ENCODE measurements at places on chromosomes 5 and 9. TPM values are rescaled to one million over a fixed set of nuclear protein-coding genes. Genes with fewer than 3 reads are reported as not detected.

DNA sequence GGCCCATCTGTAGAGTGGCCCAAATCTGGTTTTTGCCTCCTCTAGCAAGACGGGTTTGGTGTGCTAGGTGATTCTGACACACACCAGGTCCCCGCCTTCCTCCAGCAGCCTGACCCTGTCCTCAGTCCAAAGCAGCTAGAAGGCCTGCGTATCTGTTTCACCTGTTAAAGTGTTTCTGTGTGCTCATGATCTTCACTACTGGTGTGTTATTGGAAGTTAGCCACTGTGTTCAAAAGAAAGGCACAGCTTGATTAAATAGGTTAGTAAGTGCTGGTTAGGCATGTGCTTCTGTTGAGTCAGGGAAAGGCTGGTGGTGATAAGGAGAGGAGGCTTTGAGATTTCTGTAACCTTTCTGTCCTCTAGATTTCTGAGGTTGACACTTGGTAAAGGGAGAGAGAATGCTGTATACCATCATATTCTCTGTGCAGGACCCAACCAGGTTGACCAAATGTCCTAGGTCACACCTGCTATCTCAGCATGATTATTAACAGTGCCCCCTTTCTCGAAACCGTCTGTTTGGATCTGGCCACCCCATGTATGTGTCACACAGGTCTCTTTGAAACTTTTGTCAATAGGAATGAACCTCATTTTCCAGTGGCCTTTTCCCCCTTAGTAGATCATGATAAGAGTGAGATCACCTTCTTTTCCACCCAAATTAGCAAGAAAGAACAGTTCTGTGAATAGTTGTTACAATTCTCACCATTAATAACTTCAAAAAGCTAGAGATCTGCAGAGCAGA is 58.8 kb downstream of the ARHGAP26 start:
- no peak for DNase-seq

DNA sequence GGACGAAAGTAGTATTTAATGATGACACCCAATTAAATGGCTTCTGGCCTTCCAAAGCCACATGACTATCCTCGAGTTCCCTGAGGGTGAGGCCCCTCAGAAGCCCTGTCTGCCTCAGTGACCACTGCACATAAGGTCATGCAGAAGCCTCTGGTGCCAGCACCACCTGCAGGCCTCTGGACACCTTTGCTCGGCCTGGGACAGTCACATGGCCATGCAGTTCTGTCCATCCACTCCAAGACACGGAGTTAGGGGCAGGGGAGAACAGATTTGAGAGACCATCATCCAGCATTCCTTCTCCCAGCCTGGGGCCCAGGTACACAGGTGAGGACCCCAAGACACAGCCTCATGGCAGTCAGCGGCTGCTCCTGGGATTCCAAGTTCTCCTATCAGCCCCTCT is 145.0 kb downstream of the ROR2 start:
- no peak for DNase-seq

DNA sequence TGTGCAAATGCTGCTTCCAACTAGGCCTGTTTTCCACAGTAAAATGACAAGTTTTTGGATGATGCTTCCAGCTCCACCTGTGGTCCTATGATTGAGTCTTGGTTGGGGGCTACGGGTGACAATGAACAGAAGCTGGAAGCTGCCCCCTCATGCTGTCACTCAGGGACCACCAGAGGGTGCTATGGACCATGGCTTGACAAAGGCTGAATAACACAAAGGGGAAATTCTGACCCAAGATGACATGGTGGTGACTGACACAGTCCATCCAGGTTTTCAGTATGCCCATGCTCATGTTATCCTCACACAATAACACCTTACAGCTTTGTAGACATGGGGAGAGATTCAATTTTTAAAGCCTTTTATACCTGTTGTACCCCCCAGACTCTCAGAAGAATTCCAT is 23.9 kb upstream of the SAP30L start:
- no peak for DNase-seq

CLIC3 gene
- 0.38 TPM for polyA plus RNA-seq
